ENCODE measurements at places on chromosomes 5 and 9.

DNA sequence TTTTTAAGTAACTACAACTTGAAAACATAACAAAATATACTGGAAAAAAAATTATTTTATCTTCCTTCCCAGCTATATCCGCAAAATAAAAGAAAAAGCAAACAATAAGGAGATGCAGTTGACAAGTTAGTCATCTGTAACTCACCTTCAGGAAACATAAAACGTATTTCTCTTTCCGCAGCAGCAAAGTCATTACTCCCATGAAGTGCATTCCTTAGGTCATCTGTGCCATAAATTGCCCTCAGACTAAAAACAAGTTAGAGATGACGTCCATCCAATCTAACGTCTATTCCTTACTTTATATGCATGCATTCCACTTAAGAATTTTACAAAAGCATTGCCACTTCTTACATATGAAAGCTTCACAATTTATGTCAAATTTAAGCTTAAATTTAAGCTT is 10.9 kb downstream of the NME5 start:
- no peak for DNase-seq

DNA sequence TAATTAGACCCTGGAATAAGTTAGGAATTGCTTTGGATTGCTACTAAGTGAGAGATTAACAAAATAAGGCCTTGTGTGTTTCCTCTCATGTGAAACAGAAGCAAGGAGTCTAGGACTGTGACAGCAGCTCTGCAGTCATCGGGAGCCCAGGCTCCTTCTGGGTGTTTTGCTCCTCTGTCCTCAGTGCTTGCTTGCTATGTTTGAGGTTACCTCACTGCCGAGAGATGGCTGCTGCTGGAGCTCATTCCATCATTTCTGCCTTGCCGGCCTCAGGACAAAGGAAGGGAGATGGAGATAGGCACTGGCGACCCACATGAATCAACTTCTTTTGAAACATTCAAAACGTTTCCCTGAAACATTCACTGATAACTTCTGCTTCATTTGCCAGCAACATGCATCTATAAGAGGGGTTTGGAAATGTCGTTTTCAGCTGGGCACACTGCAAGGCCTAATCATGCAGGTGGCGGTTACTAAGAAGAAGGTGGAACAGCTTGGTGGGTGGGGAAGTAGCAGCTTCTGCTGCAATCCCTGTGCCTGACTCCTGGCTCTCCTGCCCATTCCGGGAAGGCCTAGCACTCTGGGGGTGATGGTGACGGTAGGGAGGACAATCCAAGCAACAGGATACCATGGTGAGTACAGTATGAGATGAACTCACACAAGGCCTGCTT is 77.2 kb upstream of the CD180 start:
- DNase-seq = no peak

DNA sequence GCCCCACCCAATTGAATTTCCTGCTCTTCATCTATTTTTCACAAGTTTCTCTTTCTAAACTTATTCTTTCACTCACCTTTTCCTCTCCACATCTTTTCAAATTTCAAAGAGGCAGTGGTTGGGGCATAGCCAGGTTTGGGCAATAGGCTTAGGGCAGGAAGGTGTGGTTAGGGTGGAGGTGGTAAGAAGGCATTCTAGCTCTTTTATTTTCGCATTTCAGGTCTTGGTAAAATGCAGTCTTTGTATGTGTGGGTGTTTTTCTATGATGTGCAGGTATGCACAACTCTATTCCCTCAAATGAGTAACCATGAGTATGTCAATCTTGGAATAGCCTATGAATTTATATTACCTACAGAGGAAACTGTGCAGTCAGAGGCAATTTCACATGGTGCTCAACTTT is 129.8 kb upstream of the IFNE start:
- no peak for DNase-seq

GRCh38 chr9:71096421-71097108 is 24.9 kb downstream of the TRPM3 start:
- DNase-seq = no peak

GRCh38 chr5:20286512-20286911 is 298.5 kb upstream of the CDH18 start:
- DNase-seq = no peak

GRCh38 chr5:79436224-79436623 is 77.7 kb downstream of the HOMER1 start:
- no peak for DNase-seq

- no peak for DNase-seq
These were observed 36.9 kb downstream of the LMX1B start for GRCh38 chr9:126650404-126651341.

DNA sequence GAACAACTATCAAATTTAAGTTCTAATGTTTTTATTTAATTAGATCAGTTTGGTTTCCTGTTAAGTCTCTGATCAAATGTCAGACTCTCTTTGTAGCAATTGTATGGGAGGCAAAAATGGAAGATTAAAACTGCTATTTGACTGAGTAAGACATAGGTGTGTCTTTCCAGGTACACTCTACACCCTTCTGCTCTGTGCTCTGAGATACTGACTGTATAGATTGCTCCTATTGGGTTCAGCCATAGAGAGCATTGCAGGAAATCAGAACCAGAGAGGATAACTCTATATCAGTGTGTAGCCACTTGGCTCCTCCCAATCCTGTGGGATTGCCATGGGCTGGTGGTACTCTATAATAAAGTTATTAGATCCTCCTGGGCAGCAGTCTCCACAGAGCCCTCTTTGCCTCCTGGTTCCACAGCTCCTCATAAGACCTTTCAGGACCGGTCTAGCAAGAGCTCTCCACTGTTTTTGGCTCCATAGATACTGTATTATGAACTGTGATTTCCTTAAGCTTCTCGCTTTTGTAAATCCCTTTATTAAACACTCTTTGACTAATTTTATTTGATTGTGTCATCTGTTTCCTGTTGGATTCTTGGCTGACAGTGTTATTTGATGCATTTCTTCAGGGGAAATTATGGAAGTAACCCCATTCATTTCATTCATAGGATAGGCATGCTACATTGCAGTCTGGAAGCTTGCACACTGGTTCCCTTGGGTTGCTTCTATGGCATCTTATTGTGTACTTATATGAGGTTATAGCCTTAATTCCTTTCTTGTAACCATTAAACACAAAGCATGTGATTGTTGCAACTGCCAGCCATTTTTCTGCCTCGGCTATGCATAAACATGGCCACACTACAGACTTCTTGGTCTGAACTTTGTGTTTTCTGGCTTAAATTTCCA is 115.6 kb downstream of the VCAN start:
- DNase-seq = no peak

DNA sequence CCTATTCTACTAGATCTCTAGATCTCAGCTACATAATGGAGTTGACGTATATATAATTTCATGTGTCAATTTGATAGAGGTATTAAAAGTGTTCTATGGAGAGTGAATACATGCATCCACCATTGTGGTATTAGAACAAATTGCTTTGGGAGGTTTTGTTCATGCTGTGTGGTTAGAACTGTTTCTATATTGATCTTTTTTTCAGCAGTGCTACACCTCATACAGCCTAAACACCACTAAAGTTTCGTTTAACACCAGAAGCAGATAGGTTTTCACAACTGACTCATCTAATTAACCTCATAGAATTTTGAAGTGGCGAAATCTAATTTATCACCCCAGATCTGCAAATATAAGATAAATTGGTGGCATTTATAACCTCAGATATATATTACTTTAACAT is 269.4 kb upstream of the SEMA6A start:
- DNase-seq = no peak

- no peak for DNase-seq
These were observed 251.0 kb downstream of the NR3C1 start for GRCh38 chr5:143152445-143152844.

DNA sequence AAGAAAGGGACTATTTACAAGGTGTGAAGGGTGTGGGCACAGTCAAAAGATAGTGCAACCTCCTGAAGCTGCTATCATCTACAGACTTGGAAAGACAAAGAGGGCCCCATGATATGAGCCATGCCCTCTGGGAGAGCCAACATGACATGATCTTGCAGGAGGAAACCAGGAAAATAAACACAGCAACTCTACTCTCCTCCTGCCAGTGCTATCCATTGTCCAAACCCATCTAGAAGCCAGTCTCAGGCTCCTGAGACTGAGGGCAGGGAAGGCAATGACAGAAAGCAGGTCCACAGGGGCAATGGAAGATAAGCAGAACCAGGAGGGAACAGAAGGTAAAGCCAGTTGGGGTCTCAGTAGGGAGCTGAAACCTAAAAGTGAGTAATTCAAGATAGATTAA is 37.1 kb downstream of the PLPP1 start:
- DNase-seq = no peak

GRCh38 chr5:151002250-151002649 is 18.1 kb upstream of the GPX3 start:
- peak; percentile 41 for DNase-seq

DNA sequence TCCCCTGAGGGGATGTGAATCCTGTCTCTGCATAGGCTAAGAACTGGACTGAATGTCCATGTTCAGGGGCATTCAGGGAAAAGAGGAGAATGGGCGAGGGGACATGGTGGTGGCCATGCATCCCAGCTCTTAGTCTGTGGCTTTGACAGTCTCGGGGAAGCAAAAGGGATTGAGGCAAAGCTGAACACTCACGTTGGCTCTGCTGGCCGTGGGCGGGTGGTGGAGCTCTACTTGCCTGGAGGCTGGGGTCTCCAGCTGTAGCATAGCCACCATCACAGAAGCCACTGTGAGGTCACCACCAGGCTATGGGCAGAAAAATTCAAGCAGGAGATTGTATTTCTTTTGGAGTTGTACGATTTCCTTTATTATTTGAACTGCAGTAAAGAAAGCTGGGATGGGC is 4.1 kb downstream of the GARIN3 start:
- no peak for DNase-seq

GRCh38 chr5:22908586-22908985 is 55.4 kb upstream of the CDH12 start:
- no peak for DNase-seq

Measured in LoVo (cell line).